ENCODE measurements at places on chromosomes 3 and 15. TPM values are rescaled to one million over a fixed set of nuclear protein-coding genes. Genes with fewer than 3 reads are reported as not detected.

The PLSCR4 gene
- 0.31 TPM for total RNA-seq

The ATP13A5 gene
- total RNA-seq, result not detected

The C3orf20 gene
- total RNA-seq, result 0.10 TPM

GRCh38 chr3:19945534-19945933 lies 1.4 kb upstream of the RAB5A start:
- H3K4me1 ChIP-seq, result peaks cover 32% of the 10 kb centered on the region
- H3K27ac ChIP-seq, result peak overlapping the region; percentile 75
- DNase-seq, result no peak
- peaks cover 26% of the 10 kb centered on the region for H3K36me3 ChIP-seq

The FGD5 gene
- 0.31 TPM for total RNA-seq

The ECE2 gene
- total RNA-seq, result not detected

GRCh38 chr3:171955598-171955997 lies 83.8 kb upstream of the FNDC3B start:
- H3K4me1 ChIP-seq, result peaks cover 5% of the 10 kb centered on the region
- no peak for DNase-seq
- H3K36me3 ChIP-seq, result no peaks in the 10 kb centered on the region
- no peak overlapping the region for H3K27ac ChIP-seq
- no peak overlapping the region for H3K4me3 ChIP-seq
- peaks cover 13% of the 10 kb centered on the region for H3K27me3 ChIP-seq

DNA sequence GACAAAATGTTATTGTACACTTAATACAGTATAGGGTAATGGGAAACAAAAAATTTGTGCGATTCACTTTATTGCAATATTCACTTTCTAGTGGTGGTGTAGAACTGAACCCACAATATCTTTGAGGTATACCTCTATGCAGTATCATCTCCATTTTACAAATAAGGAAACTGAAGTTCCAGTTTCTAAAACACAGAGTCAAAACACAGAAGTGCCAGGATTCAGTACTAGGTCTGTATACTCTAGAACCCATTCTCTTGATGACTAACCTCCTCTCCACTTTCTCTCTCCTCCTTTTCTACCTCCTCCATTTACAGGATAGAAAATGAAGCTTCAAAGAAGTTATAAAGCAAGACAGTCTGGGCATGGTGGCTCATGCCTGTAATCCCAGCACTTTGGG lies 62.2 kb downstream of the MB21D2 start:
- no peak overlapping the region for H3K4me3 ChIP-seq
- H3K4me1 ChIP-seq, result peaks cover 17% of the 10 kb centered on the region
- peaks cover 2% of the 10 kb centered on the region for H3K27me3 ChIP-seq
- no peak overlapping the region for H3K27ac ChIP-seq
- no peaks in the 10 kb centered on the region for H3K36me3 ChIP-seq

The CLEC3B gene
- 0.29 TPM for total RNA-seq

The GPR149 gene
- total RNA-seq, result not detected

- H3K4me1 ChIP-seq, result no peaks in the 10 kb centered on the region
- DNase-seq, result no peak
- no peak overlapping the region for H3K27ac ChIP-seq
- no peak overlapping the region for H3K4me3 ChIP-seq
- no peaks in the 10 kb centered on the region for H3K36me3 ChIP-seq
These were observed 219.2 kb upstream of the P2RY1 start for GRCh38 chr3:152615681-152616080.
